ENCODE measurements at places on chromosomes 11 and 22.

DNA sequence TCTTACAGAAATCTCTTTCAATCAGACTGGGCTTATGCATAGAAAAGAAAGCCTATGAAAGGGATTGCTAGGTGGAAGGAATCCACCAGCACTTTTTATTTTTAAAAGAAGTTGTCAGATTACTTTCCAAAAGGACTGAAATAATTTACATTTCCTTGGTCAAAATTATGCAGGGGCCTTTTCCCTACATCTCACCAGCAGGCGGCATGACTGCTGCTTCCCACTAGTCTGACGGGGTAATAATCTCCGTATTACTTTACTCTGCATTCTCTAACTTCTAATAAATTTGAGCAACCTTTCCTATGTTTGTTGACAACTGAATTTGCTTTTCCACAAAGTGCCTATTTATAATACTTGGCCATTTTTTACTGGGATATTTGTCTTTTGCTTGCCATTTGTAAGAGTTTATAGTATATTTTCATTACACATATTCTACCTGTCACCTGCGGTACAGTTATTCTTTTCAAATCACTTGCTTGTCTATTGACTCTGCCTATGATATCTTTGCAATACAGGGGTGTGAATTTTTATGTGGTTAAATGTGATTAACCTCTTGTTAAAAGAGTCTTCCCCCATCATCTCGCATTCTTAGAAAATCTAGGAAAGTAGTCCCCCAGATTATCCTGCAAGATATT is 51.9 kb upstream of the USP47 start:
- no peak for DNase-seq

DNA sequence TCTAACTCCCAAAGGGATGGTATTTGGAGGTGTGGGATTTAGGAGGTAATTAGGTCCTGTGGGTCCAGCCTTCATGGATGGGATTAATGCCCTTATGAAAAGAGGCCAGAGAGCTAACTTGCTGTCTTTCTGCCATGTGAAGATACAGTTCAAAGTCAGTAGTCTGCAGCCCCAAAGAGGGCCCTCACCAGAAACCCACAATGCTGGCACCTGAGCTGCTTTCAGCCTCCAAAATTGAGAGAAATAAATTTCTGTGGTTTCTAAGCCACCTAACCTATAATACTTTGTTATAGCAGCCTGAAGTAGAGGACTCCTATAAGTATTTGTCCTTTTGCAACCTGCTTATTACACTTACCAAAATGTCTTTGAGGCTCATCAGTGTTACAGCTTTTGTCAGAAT is 16.2 kb downstream of the ATM start:
- DNase-seq = no peak

- DNase-seq = no peak
These were observed 17.5 kb downstream of the RPL3 start for GRCh38 chr22:39301926-39302325.

GRCh38 chr11:6611963-6612212 is 128 bp downstream of the TAF10 start:
- DNase-seq = no peak

GRCh38 chr11:71222318-71223080 is 29.9 kb downstream of the SHANK2 start:
- no peak for DNase-seq

- no peak for DNase-seq
These were observed 83.3 kb downstream of the MICAL2 start for GRCh38 chr11:12193515-12194336.

DNA sequence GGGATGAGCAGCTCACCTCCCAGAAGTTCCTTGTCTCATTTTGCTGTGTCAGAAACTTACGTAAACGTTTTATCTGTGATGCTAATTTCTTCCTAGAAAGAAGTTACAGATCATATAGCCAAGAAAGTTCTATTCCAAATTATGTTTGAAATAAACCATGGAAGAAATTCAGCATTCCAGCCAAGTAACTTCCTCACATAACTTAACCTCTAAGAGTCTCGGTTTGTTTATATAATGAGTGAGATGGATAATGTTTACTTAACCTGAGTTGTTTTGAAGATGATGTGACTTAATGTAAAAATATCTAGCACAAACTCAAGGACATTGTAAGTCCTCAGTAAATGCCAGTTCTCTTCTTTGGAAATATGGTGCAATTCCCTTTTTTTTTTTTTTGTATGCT is 8.9 kb upstream of the MUC15 start:
- no peak for DNase-seq

Measured in nucleus accumbens (tissue), 56 donors.